ENCODE measurements at places on chromosomes 5 and 9. TPM values are rescaled to one million over a fixed set of nuclear protein-coding genes. Genes with fewer than 3 reads are reported as not detected.
A peak's percentile ranks its signal among the peaks of the same experiment; 100 is the strongest.

DNA sequence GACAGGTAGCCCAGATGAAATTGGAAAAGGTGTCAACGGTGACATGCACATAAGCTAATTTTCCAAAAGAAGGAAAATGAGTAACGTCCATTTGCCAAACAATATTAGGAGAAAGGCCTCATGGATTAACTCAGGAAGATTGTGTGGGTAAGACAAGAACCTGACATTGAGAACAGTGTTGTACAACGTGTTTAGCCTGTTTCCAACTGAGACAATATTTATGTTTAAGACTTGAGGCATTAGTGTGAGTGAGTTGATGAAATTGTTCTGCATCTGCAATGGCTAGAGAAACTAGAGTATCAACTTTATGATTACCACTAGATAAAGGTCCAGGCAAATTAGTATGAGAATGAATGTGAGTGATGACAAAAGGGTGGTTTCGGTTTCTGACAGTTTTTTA, 191.3 kb upstream of the RAI14 start:
- H3K27ac ChIP-seq = no peak overlapping the region
- no peak for DNase-seq
- H3K4me1 ChIP-seq = no peaks in the 10 kb centered on the region
- H3K4me3 ChIP-seq = no peak overlapping the region
- H3K27me3 ChIP-seq = no peaks in the 10 kb centered on the region

DNA sequence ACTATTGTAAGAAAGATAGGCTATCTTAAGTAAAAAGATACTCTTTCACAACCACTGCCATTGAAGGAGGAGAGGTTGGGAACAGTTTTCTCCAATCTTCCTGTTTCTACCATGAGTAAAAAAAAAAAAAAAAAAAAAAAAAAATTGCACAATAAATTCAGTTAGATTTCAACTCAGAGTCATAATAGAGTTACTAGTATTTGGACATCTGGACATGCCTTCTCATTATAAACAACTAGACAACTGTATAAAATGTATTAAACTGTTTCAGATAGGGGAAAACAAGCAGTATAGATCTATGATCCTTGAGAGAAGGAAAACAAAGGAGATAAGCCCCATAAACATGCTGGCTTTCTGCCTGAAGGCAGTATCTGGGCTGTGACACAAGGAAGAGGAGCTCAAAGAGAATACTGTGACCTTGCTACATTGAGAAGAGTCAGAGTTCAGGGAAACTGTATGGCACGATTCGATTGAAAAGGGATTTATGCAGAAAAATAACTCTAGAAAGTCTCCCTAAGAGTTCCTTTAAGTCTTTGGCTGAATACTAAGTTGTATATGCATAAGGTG, 249.2 kb upstream of the POU5F2 start:
- H3K27ac ChIP-seq = no peak overlapping the region
- no peaks in the 10 kb centered on the region for H3K36me3 ChIP-seq
- DNase-seq = no peak
- H3K4me1 ChIP-seq = no peaks in the 10 kb centered on the region
- H3K4me3 ChIP-seq = no peak overlapping the region

DNA sequence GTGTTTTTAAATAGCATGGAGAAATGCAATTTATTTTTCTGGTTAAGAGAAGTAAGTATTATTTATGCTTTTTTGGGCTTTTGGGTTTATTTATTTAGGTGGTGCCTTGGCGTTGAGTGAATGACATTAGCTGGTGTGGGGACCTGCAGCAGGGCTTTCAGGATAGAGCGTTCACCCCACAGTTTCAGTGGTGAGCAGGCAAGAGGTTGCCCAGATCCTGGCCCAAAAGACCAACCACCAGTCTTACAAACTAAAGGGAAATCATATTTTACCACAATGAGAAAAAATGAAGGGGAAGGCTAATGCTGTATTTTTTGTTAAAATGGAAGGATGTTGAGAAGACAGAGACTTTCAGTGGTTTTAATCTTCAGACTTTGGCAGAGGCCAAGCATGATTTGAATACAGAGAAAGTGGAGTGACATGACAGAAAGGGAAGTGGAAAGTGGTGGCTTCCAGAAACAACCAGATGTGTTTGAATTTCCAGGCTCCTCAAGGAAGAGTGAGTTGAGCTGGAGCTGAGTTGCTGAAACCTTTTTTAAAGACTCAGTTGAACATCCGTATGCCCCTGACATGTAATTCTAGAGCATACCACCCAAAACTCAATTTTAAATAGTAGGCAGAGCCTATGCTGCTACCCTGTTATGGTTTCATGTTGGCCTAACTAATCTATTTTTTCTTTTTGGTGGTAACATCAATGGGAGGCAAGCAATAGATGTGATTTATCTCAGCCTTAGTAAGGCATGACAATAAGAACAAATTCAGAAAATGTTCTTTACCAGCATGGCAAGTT, 94.8 kb downstream of the AOPEP start:
- H3K27me3 ChIP-seq = no peaks in the 10 kb centered on the region
- DNase-seq = no peak
- H3K4me1 ChIP-seq = no peaks in the 10 kb centered on the region
- H3K36me3 ChIP-seq = no peaks in the 10 kb centered on the region

DNA sequence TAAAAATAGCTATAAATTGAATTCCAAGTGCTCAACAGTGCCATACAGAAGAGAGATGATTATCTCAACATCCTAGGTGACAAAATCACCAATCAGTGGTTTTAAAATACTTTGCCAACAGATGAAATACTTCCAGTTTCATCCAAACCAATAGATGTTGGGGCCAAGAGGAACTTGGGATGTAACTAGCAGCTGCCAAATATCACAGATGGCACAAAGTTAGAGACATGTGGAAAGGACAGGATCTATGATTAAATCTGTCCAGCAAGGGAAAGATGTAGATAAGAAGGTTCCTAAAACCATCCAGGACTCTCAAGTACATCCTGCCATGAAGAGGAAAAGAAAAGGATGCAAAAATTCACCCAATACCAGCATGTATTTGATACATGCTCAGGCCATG, 23.8 kb downstream of the TRPM3 start:
- peaks cover 12% of the 10 kb centered on the region for H3K4me1 ChIP-seq
- H3K27me3 ChIP-seq = no peaks in the 10 kb centered on the region
- no peak overlapping the region for H3K4me3 ChIP-seq

DNA sequence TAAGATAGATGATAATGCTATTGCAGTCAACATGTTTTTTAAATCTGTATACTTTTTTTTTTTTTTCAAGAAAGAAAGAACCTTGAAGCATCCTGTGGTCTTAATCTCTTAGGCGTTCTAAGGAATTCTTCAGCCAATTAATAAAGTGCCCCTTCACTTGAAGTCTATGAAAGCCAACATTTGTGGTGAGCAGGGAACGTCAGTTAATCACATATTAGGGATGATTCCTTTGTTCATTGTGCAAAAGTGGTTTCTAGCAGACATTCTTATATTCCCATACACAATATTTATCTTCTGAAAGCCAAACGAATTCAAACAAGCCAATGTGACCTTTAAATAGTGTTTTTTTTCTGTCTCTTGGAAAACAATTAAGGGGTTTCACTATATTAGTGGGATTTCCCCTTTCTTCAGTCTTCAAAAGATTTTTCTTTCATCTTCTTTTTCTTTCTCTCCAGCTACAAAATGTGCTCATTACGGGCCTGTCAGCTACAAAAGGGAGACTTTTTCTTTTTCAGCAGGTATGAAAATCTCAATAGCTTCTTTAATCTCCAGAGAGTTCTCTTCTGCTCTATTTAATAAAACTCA, 40.1 kb downstream of the TMEM167A start:
- DNase-seq = no peak
- H3K4me1 ChIP-seq = no peaks in the 10 kb centered on the region
- no peak overlapping the region for H3K27ac ChIP-seq
- no peak overlapping the region for H3K4me3 ChIP-seq
- H3K36me3 ChIP-seq = no peaks in the 10 kb centered on the region

DNA sequence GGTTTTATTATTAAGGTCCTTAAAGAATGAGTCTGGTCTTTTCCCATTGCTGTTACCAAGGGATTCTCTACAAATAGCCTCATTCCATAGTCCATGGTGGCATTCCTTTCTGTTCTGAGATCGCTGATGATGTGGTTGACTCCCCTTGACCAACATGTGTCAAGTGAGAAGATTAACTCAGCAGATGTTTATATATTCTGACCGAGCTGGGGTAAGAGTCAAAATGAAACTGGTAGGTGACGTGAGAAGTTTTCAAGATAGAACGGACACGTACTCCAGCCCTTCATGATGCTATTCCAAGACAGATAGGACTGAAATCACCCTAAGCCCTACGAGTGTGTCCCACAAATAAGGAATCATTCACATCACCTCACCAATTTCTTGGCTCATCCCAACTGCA, 155.5 kb upstream of the WWC1 start:
- no peaks in the 10 kb centered on the region for H3K36me3 ChIP-seq
- no peak for DNase-seq
- H3K4me1 ChIP-seq = no peaks in the 10 kb centered on the region
- H3K4me3 ChIP-seq = no peak overlapping the region

- no peak for DNase-seq
- no peaks in the 10 kb centered on the region for H3K4me1 ChIP-seq
- H3K27me3 ChIP-seq = no peaks in the 10 kb centered on the region
- no peak overlapping the region for H3K27ac ChIP-seq
These were observed 13.6 kb upstream of the COMMD10 start for GRCh38 chr5:116071211-116071610.

- no peak overlapping the region for H3K4me3 ChIP-seq
- DNase-seq = no peak
- peaks cover 21% of the 10 kb centered on the region for H3K4me1 ChIP-seq
These were observed 50.3 kb downstream of the SAR1B start for GRCh38 chr5:134582281-134582680.

- peak overlapping the region; percentile 99 for H3K4me3 ChIP-seq
- peaks cover 77% of the 10 kb centered on the region for H3K4me1 ChIP-seq
- DNase-seq = no peak
- H3K27me3 ChIP-seq = no peaks in the 10 kb centered on the region
- peaks cover 24% of the 10 kb centered on the region for H3K36me3 ChIP-seq
These were observed 965 bp downstream of the CLTA start for GRCh38 chr9:36191686-36192085.

DNA sequence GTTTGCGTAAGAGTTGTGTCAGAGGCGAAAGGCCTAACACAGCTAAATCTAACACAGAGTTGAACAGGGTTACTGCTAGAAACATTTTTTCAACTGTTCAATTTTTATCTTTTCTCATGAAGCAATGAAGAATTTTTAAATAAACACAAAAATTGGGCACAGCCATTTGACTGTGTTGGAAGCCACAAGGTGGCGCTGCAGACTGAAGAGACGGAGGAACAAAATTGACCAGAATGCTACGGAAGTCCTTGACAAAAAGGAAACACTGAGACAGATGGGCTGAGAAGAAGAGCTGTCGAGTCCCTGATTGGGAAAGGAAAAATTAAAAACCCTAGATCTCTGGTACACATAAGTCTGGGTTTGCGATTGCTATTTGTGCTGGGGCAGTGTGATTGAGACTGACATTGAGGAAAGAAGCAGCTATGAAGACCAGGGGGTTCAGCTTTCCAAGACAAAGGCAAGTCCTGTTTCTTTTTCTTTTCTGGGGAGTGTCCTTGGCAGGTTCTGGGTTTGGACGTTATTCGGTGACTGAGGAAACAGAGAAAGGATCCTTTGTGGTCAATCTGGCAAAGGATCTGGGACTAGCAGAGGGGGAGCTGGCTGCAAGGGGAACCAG, at the start of gene PCDHB9:
Gene PCDHB9 (plus strand): TSS at position 265 of the 616 bp plus-strand sequence. CDS start 158 bp downstream, at position 423.
- no peaks in the 10 kb centered on the region for H3K27me3 ChIP-seq
- no peaks in the 10 kb centered on the region for H3K4me1 ChIP-seq
- DNase-seq = no peak
- no peaks in the 10 kb centered on the region for H3K36me3 ChIP-seq
- H3K4me3 ChIP-seq = no peak within 1 kb of the TSS
- H3K27ac ChIP-seq = no peak within 1 kb of the TSS

DNA sequence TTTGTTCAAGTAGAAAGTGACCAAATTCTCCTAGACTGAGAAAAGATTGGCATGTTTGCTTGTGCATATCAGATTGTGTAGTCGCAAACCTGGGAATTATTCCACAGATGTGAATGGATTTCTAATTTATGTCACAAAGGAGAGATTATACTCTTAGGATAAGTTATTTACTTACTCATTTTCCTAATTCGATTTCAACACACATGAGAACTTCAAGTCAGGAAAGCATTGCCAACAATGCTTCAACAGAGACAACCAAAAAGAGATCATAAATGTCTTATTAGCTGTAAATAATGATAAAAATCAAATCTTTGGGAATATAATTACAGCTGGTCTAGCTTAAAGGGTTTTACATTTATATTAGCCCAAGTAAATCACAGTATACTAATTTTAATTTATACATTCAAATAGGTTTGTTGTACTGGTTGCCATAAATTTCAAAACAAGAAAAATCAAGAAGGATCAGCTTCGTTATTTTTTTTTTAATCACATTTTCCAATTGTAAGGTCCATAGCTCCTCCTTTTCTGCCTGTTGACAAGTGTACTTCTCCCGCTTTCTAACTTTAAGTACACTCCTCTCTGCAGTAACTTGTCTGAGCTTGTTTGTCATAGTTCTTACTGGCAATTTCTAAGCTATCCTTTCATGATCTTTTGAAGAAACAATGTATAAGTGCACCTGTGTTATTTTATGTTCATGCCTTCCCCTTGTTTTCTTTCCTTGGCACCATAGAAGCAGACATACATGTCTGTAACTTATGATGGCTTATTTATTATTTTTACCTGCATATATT, 246.6 kb downstream of the DEPDC1B start:
- no peak for DNase-seq
- H3K4me3 ChIP-seq = no peak overlapping the region
- no peaks in the 10 kb centered on the region for H3K36me3 ChIP-seq
- H3K27ac ChIP-seq = no peak overlapping the region

DNA sequence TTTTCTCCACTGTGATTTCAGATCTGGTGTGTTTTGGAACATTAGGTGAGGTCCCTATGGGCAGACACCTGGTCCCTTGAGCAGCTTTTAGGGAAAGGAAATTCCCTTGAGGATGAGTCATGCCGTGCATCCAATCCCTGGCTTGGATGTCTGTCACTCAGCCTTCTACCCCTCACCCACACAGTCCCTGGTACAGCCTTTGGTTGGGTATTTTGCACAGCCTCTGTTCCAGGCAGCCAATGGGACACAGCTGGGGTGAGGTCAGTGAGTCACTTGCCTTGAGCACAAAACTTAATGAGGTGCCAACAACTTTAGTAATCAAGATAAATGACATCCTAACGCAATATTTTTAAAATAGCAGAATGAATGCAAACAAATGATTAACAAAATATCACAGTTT, 22.7 kb upstream of the SVEP1 start:
- no peak overlapping the region for H3K4me3 ChIP-seq
- H3K36me3 ChIP-seq = no peaks in the 10 kb centered on the region
- H3K27me3 ChIP-seq = no peaks in the 10 kb centered on the region
- H3K4me1 ChIP-seq = no peaks in the 10 kb centered on the region

The PPP3R2 gene
- not detected for polyA plus RNA-seq

The GLT6D1 gene
- polyA plus RNA-seq = not detected
